BJ (cell line): ENCODE measurements at places on chromosomes 4 and X. TPM values are rescaled to one million over a fixed set of nuclear protein-coding genes. Genes with fewer than 3 reads are reported as not detected.

GRCh38 chr4:157898836-157899605, 273.8 kb downstream of the GASK1B start:
- no peak for DNase-seq

The DKK2 gene
- polyA plus RNA-seq: 0.25 and 0.37 TPM in 2 replicates

GRCh38 chr4:73705056-73705432, 35.3 kb upstream of the CXCL8 start:
- no peak for DNase-seq

The CDS1 gene
- 0.01 and 0.02 TPM in 2 replicates for polyA plus RNA-seq

DNA sequence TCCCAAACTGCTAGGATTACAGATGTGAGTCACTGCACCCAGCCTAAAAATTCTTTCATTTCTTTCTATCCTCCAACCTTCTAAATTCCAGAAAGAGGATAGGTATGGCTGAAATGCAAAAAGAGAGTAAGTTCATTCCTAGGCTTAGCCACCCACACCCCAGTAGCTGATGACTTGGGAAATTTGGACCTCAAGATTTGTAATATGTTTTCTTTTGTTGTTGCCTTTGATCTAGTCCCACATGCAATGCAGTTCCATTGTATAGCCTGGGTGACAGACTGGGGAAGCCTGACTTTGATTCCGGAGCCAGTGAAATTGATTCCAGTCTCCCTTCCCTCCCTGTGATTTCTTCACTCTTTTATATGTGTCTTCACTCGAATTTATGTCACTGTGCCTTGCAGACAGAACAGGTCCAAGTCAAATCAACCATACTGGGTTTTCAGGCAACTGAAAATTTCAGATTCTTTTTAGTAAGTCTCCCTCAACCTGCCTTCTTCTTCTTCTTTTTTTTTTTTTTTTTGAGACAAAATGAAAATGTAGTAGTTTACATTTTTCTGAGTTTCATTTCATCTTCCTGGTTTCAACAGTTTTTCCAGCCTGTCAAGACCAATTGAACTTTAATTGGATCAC, 176.2 kb upstream of the RBPJ start:
- no peak for DNase-seq

The TAB3 gene
- polyA plus RNA-seq: 8.6 and 13.5 TPM in 2 replicates

DNA sequence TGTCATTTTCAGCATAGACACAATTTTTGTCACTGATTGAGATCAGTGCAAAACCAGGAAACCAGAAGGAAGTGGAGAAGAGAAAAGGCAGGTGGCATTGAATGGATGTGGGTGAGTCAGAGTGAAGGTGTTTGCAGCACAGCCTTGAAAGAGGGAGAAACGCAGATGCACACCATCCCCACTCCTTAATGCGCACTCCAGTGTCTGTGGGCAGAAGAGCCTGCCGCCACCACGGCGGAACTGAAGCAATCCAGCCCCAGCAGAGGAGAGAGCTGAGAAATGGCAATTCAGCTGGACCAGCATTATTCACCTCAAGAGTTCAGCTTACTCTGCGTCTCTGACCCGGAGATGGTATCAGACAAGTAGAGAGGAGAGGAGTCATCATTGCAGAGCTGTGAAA, 393.1 kb upstream of the FRG1 start:
- DNase-seq: no peak

The ZCCHC12 gene
- not detected in 2 replicates for polyA plus RNA-seq

The RAB41 gene
- polyA plus RNA-seq: not detected in 2 replicates

DNA sequence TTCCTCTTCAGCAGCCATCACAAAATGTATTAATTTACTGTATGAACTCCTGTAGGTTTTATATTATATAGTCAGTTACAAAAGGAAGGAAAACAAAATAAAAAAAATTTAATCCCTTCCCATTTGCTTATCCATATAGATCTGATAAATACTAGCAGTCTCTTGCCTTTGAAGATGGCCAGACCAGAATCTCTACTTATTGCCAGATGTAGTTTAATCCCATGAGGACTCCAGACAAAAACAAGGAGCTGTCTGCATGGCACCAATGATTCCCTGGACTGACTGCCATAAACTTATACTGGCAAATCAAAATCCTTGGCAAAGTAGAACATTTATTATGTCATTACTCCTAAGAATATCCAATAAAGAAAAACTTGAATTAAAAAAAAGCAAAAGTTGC, 223.3 kb upstream of the MAB21L2 start:
- no peak for DNase-seq

DNA sequence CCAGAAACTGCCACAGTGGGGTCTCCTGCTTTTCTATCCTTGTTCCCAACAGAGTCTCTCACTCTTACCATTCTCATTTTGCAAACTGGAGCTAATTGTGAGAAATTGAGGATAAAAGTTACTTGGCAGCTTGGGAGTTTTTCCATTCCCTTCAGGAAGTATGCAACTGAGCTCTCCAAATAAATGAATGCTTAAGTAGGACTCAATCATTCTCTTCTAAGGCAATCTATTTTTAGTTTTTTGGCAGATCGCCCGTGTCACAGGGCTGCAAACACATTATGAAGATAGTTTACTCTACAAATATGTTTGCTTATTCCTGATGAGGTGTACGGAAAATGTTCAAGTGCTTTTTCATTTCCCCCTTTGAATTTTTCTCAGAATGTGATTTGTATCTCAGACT, 5.3 kb downstream of the ASB11 start:
- no peak for DNase-seq

DNA sequence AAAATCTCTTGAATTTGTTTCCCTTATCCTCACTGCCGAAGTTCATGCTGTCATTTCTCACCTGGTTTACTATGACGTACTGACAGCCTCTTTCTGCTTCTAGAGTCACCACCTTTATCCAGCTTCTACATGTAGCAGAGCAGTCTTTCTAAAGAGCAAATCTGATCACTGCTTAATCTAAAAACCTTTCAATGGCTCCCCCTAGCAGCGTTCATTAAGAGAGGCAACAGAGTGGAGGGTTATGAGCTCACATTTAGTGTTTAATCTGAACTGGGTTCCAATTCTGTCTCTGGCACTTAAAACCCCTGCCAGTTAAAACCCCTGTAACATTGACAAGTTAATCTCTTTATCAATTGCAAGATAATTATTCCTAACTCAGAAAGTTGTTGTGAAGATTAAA, 4.4 kb downstream of the RBPJ start:
- DNase-seq: no peak

- DNase-seq: no peak
These were observed 76.9 kb downstream of the PAQR3 start for GRCh38 chr4:78862314-78862737.

The GPRIN3 gene
- 0.01 TPM in 1 of 2 replicates, not detected in the other for polyA plus RNA-seq

DNA sequence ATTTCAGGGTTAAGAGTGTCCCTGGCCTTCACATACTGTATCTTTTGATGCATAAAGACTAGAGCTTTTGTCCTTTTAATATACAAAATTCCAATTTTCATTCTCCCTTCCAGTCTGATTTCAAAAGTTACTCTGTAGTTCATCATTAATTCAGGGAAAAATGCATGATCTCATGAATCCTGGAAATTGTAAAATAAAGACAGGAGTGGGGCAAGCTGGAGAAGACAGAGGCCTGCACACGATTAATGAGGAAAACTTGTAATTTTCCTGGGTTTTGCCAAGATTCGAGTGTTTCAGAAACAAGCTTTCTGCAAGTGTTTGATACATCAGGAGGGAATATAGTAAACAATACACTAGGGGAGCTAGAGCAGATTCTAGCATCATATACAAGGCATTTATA, 947.9 kb downstream of the FAT4 start:
- no peak for DNase-seq

GRCh38 chr4:168981460-168981859, 28.6 kb downstream of the CBR4 start:
- no peak for DNase-seq

- DNase-seq: no peak
These were observed 5.4 kb downstream of the MEPE start for GRCh38 chr4:87838205-87838604.

- DNase-seq: no peak
These were observed 190.7 kb upstream of the ANK2 start for GRCh38 chr4:112858751-112859150.

GRCh38 chr4:69697536-69698242, 44.6 kb upstream of the UGT2A1 start:
- DNase-seq: no peak

The TRPC5OS gene
- polyA plus RNA-seq: not detected in 2 replicates

The PLAC1 gene
- polyA plus RNA-seq: 0.43 and 1.1 TPM in 2 replicates

The VAMP7 gene
- 28.1 and 54.9 TPM in 2 replicates for polyA plus RNA-seq

- no peak for DNase-seq
These were observed 845.2 kb downstream of the PCDH18 start for GRCh38 chr4:136687118-136687517.

- DNase-seq: no peak
These were observed 526.6 kb upstream of the SLIT2 start for GRCh38 chr4:19725130-19725529.

The MID1IP1 gene
- 31.4 and 38.4 TPM in 2 replicates for polyA plus RNA-seq

The PARM1 gene
- 0.01 and 0.02 TPM in 2 replicates for polyA plus RNA-seq

DNA sequence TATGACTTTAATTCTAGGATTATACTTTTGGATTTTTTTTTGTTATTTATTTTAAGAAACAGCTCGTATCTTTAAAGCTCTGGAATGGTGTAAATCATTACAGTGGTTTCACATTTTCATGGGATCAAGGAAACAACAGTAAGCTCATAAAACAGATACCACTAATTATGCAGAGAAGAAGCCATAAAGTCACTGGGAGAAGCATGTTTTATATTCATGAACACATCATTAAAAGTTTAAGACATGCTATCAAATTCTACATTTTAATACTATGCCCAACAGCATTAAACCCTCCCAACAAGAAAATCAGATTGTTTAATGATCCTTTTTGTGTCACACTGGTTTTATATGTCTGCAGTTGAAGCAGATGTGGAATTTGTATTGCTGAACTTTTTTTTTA, 149.9 kb downstream of the FBXO8 start:
- no peak for DNase-seq

The PAGE4 gene
- not detected in 2 replicates for polyA plus RNA-seq

DNA sequence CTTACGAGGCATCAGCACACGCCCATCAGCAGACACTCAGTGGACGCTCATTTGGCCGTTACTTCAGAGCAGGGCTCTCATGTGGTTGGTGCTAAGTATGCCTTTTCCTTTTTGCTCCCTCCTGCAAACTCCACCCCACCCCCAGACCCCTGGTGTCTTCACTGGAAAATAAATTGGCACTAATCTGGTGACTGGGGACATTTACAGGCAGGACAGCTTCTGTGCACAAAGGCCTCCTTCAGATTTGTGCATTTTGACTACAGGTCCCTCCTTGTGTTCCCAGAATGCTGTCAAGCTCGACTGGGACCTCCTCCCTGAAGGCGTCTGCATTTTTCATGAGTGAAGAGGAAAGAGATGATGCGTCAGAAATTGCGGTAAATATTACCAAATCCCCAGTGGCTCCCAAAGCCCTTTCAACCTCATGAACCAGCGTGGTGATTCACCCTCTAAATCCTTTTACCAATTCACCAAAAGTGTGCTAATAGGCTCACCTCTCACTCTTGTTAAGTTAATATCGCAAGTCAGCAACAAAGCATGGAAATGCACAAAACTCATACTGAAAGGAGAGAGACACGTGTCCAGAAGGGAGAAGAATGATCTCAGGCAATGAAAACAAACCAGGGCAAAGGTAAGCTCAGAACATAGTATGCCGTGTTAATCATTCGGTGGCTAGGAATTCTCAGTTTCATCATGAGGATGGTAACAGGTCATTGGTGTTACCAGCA, 119.0 kb downstream of the NKX6-1 start:
- DNase-seq: no peak

GRCh38 chr4:11118513-11118912, 310.2 kb downstream of the HS3ST1 start:
- no peak for DNase-seq
